ENCODE measurements at places on chromosomes 6 and 20. TPM values are rescaled to one million over a fixed set of nuclear protein-coding genes. Genes with fewer than 3 reads are reported as not detected.
A peak's percentile ranks its signal among the peaks of the same experiment; 100 is the strongest.

The NEDD9 gene
- total RNA-seq: 44.3 TPM

The DDO gene
- total RNA-seq: not detected

The TREM2 gene
- not detected for total RNA-seq

The GNAS-AS1 gene
- not detected for total RNA-seq

The HAO1 gene
- not detected for total RNA-seq

The SPO11 gene
- total RNA-seq: not detected

The FAM83C gene
- not detected for total RNA-seq

The HCK gene
- total RNA-seq: 1.0 TPM

The XKR7 gene
- not detected for total RNA-seq

The IL17A gene
- total RNA-seq: 0.14 TPM

The PBOV1 gene
- total RNA-seq: not detected

DNA sequence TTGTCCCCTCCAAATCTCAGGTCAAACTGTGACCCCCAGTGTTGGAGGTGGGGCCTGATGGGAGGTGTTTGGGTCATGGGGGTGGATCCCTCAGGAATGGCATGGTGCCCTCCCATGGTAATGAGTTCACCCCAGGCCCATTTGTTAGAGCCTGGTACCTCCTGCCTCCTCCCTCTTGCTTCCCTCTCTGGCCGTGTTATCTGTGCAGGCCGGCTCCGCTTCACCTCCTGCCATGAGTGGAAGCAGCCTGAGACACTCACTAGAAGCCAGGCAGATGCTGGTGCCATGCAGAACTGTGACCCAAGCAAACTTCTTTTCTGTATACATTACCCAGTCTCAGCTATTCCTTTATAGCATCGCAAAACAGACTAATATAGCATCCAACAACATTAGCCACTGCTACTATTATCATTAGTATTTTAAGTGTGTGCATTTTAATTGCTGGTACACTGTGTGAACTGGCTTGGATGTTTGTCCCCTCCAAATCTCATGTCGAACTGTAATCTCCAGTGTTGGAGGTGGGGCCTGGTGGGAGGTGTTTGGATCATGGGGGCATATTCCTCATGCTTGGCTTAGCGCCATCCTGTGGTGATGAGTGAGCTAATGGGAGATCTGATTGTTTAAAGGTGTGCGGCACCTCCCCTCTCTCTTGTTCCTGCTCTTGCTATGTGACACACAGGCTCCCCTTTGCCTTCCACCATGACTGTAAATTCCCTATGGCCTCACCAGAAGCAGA lies 12.2 kb upstream of the OSER1 start:
- no peak overlapping the region for H3K4me3 ChIP-seq
- no peak overlapping the region for H3K27ac ChIP-seq
- H3K4me1 ChIP-seq: peaks cover 31% of the 10 kb centered on the region
- H3K27me3 ChIP-seq: no peaks in the 10 kb centered on the region
- DNase-seq: no peak

GRCh38 chr6:90219209-90219985 lies 77.2 kb downstream of the BACH2 start:
- no peaks in the 10 kb centered on the region for H3K36me3 ChIP-seq
- DNase-seq: no peak
- H3K4me1 ChIP-seq: peaks cover 43% of the 10 kb centered on the region
- H3K27ac ChIP-seq: peak overlapping the region; percentile 89
- peak overlapping the region; percentile 4 for H3K4me3 ChIP-seq

GRCh38 chr20:50721881-50722281 lies 9.5 kb upstream of the PARD6B start:
- H3K4me1 ChIP-seq: no peaks in the 10 kb centered on the region
- no peak overlapping the region for H3K4me3 ChIP-seq
- no peak overlapping the region for H3K27ac ChIP-seq
- no peaks in the 10 kb centered on the region for H3K27me3 ChIP-seq
- H3K36me3 ChIP-seq: no peaks in the 10 kb centered on the region

DNA sequence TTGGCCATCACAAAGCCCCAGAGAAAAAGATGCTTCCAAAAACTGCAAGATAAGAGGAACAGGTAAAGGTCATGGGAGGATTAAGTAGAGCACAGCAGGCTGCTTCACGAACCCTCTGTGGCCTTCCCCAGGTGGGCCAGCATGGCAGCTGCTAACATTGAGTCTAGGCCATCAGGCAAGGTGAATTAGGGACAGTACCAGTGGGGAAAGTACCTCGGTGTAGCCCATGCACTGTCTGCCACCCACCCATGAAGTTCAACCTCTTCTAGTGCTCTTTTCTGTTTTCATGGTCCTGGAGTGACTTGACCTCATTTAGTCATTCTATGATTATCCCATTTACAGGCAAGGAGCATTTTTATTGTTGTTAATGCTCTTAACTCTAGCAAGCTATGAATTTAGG lies 108.6 kb upstream of the DUSP22 start:
- H3K27ac ChIP-seq: no peak overlapping the region
- H3K4me1 ChIP-seq: peaks cover 8% of the 10 kb centered on the region
- no peak overlapping the region for H3K4me3 ChIP-seq

- H3K27ac ChIP-seq: no peak overlapping the region
- H3K4me1 ChIP-seq: no peaks in the 10 kb centered on the region
- DNase-seq: no peak
- H3K36me3 ChIP-seq: no peaks in the 10 kb centered on the region
Observed at GRCh38 chr6:105151644-105152043, 28.2 kb downstream of the POPDC3 start.

GRCh38 chr20:9660236-9660868 lies 146.0 kb downstream of the LAMP5 start:
- H3K4me3 ChIP-seq: no peak overlapping the region
- no peaks in the 10 kb centered on the region for H3K36me3 ChIP-seq
- H3K27me3 ChIP-seq: no peaks in the 10 kb centered on the region
- H3K4me1 ChIP-seq: no peaks in the 10 kb centered on the region
- H3K27ac ChIP-seq: no peak overlapping the region
- no peak for DNase-seq

- H3K36me3 ChIP-seq: no peaks in the 10 kb centered on the region
- no peaks in the 10 kb centered on the region for H3K4me1 ChIP-seq
- H3K4me3 ChIP-seq: no peak overlapping the region
- DNase-seq: no peak
- peaks cover 3% of the 10 kb centered on the region for H3K27me3 ChIP-seq
Observed at GRCh38 chr6:4682431-4683097, 93.6 kb upstream of the CDYL start.

GRCh38 chr6:108331982-108332381 lies 37.1 kb downstream of the AFG1L start:
- no peaks in the 10 kb centered on the region for H3K27me3 ChIP-seq
- H3K36me3 ChIP-seq: peaks cover 7% of the 10 kb centered on the region

- peak overlapping the region; percentile 86 for H3K27ac ChIP-seq
- H3K4me3 ChIP-seq: peak overlapping the region; percentile 85
- no peaks in the 10 kb centered on the region for H3K36me3 ChIP-seq
- DNase-seq: peak; percentile 81
- H3K27me3 ChIP-seq: no peaks in the 10 kb centered on the region
- H3K4me1 ChIP-seq: peaks cover 46% of the 10 kb centered on the region
Observed at GRCh38 chr6:26158076-26158580, 70.9 kb downstream of the HFE start.

DNA sequence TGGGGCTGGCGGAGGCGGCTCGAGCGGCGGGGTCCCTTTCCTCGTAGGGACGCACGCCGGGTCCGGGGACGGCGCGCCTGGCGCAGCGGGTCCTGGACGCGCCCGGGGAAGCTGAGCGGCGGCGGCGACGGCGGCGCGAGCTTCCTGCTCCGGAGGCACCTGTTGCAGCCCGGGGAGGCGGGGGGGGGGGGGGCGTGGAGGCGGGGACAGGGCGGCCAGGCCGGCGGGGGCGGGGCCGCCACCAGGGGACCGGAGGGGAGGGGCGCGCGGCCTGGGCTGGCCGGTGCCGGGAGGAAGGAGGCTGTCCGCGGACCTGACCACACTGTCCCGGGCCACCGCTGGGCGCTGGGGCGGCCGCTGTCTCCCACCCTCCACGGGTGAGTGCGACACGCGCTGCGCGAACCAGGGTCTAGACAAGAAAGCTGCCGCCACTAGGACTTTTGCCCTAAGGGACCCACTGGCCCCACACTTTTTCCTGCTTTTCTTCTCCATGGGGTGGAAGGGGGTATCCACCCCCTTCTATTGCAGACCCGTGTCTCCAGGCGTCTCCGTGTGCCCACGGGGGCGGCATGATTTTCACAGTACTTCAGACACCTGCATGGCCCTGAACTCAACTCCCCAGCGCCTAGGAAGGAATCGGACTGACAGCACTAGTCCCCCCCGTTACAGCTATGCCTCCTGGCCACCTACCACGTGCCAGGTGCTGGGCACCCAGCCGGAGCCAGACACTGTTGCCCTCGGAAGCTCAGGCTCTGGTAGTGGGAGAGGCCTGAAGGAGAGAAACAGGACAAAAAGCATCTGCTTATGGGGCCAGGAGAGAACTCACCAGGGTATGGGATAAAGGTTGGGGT lies at the start of gene NFATC2:
TSS of gene NFATC2 (minus strand) at position 149 of the 851 bp plus-strand sequence. CDS start 220 bp downstream, outside the sequence.
- peak; percentile 52 for DNase-seq
- peaks cover 10% of the 10 kb centered on the region for H3K36me3 ChIP-seq
- H3K27me3 ChIP-seq: no peaks in the 10 kb centered on the region
- peak within 1 kb of the TSS; percentile 99 for H3K27ac ChIP-seq
- H3K4me1 ChIP-seq: peaks cover 36% of the 10 kb centered on the region

- DNase-seq: no peak
- no peak overlapping the region for H3K4me3 ChIP-seq
- H3K27me3 ChIP-seq: no peaks in the 10 kb centered on the region
- peaks cover 45% of the 10 kb centered on the region for H3K4me1 ChIP-seq
Observed at GRCh38 chr20:53657732-53658131, 64.1 kb upstream of the ZNF217 start.

DNA sequence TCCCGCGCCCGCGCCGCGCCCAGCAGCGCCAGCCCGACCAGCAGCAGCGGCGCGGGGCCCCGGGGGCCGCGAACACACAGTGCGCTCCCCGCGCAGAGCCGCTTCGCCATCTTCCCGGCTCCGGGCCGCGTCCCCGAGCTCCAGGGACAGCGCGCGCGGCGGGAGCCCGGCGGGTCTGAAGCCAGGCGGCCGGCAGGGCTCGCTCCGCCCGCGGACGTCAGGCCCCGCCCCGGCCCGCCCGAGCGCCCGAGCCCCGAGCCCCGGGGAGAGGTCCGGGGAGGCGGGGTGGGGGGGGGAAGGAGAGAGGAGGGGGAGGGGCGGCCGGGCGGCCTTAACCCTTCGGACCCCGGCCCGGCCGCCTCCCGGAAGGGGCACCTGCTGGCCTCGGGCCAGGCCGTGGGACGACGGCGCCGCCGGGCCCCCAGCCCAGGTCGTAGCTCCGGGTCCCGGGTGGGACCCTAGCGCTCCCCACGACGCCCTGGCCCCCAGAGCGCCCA lies at the start of gene LAMA5:
TSS of gene LAMA5 (minus strand) at position 177 of the 497 bp plus-strand sequence. CDS start at position 110, 67 bp downstream.
- no peaks in the 10 kb centered on the region for H3K36me3 ChIP-seq
- peak within 1 kb of the TSS; percentile 40 for H3K4me3 ChIP-seq
- no peak within 1 kb of the TSS for H3K27ac ChIP-seq
- no peak for DNase-seq

DNA sequence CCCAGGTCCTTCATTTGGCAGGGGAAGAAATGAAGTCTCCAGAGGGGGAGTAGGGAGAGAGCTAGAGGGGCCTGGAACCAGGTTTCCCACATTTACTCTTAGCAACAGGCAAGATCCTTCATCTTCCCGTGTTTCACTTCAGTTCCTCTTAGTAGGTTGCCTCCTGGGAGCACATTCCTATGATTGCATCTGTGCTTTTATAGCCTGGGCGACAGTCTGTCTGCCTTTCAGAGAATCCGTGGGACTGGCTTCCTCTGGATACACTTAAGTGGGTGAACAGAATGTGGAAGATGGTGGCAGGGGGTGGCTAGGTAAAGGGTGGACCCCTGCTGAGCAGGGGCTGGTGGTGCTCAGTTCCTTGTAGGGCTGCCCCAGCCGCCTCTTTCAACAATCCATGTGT lies 33.4 kb downstream of the STK35 start:
- no peak overlapping the region for H3K4me3 ChIP-seq
- no peaks in the 10 kb centered on the region for H3K36me3 ChIP-seq
- no peak for DNase-seq
- H3K27me3 ChIP-seq: no peaks in the 10 kb centered on the region

DNA sequence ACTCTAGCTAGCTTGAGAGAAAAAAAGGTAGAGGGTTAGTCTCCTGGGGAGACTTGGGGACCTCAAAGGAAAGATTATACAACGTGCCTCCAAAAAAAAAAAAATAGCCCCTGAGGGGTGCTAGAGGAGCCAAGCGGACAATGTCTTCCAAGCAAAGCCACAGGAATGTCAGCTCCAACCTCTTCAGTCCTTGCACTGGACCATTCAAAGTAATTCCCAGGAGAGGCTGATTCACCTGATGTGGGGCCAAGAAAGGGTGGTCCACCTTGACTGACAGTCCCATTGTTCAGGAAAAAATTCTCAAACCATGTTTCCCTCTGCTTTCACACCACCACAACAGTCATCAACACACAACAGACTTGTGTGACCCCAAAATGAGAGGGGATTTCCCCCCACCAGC lies 30.7 kb downstream of the ASIP start:
- no peak overlapping the region for H3K27ac ChIP-seq
- H3K27me3 ChIP-seq: no peaks in the 10 kb centered on the region
- H3K36me3 ChIP-seq: peaks cover 7% of the 10 kb centered on the region
- H3K4me3 ChIP-seq: no peak overlapping the region
- peaks cover 11% of the 10 kb centered on the region for H3K4me1 ChIP-seq
- DNase-seq: no peak

- no peaks in the 10 kb centered on the region for H3K27me3 ChIP-seq
- H3K36me3 ChIP-seq: no peaks in the 10 kb centered on the region
- H3K27ac ChIP-seq: no peak overlapping the region
- no peak for DNase-seq
- peaks cover 2% of the 10 kb centered on the region for H3K4me1 ChIP-seq
Observed at GRCh38 chr6:25222006-25222678, 57.0 kb upstream of the CARMIL1 start.

DNA sequence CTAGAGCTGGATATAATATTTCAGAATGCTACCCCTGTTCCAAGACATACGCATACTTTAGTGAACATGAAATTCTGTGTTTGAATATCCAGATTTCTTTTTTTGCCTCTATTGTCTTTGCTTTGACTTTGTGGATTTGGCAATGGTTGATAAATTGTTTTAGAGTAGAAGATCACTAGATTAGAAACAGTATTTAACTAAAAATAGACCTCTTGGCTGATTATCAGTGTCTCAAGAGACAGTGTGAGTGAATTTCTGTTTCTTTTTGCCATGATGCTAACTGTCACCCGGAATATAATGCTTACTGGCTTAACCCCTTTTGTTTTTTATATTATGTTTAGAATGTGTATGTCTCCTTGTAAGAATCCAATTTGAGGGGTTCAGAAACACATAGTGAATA lies 102.5 kb downstream of the PLCB1 start:
- no peak overlapping the region for H3K27ac ChIP-seq
- H3K4me3 ChIP-seq: no peak overlapping the region
- H3K36me3 ChIP-seq: no peaks in the 10 kb centered on the region
- no peaks in the 10 kb centered on the region for H3K27me3 ChIP-seq
- DNase-seq: no peak
- H3K4me1 ChIP-seq: no peaks in the 10 kb centered on the region

- no peak overlapping the region for H3K27ac ChIP-seq
- no peaks in the 10 kb centered on the region for H3K4me1 ChIP-seq
- no peak for DNase-seq
- peaks cover 9% of the 10 kb centered on the region for H3K27me3 ChIP-seq
- H3K36me3 ChIP-seq: no peaks in the 10 kb centered on the region
Observed at GRCh38 chr6:3540253-3540820, 83.5 kb upstream of the SLC22A23 start.

GRCh38 chr6:30767158-30767943 lies 23.0 kb upstream of the IER3 start:
- no peaks in the 10 kb centered on the region for H3K27me3 ChIP-seq
- H3K27ac ChIP-seq: no peak overlapping the region
- H3K36me3 ChIP-seq: no peaks in the 10 kb centered on the region
- H3K4me1 ChIP-seq: peaks cover 51% of the 10 kb centered on the region
- DNase-seq: no peak
- no peak overlapping the region for H3K4me3 ChIP-seq

- H3K4me1 ChIP-seq: peaks cover 69% of the 10 kb centered on the region
- peak overlapping the region; percentile 29 for H3K27ac ChIP-seq
- no peaks in the 10 kb centered on the region for H3K27me3 ChIP-seq
- peaks cover 66% of the 10 kb centered on the region for H3K36me3 ChIP-seq
Observed at GRCh38 chr20:32516583-32517517, 68.3 kb downstream of the NOL4L start.

Measured in CD4-positive, alpha-beta T cell (primary cell).